ENCODE measurements at places on chromosomes 4 and X.

GRCh38 chrX:79369871-79370270, 2.7 kb upstream of the ITM2A start:
- no peak for DNase-seq

DNA sequence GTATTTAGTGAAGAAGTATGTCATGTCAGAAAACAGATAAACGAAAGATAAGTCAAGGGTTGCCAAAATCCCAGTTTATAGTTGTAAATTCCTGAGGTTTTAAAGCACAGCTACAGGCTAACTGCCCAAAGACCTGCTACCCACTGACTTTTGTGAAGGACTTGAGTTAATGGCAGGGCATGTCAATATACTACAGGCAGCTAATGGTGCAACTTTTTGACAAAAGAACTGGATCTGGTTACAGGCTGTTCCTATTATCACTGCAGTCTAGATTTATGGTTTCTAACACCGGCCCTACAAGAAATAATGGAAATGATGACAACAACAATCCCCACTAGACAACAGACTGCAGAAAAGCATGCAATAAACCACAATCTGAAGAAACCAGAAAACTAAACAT, 6.4 kb downstream of the SCML2 start:
- DNase-seq: no peak

DNA sequence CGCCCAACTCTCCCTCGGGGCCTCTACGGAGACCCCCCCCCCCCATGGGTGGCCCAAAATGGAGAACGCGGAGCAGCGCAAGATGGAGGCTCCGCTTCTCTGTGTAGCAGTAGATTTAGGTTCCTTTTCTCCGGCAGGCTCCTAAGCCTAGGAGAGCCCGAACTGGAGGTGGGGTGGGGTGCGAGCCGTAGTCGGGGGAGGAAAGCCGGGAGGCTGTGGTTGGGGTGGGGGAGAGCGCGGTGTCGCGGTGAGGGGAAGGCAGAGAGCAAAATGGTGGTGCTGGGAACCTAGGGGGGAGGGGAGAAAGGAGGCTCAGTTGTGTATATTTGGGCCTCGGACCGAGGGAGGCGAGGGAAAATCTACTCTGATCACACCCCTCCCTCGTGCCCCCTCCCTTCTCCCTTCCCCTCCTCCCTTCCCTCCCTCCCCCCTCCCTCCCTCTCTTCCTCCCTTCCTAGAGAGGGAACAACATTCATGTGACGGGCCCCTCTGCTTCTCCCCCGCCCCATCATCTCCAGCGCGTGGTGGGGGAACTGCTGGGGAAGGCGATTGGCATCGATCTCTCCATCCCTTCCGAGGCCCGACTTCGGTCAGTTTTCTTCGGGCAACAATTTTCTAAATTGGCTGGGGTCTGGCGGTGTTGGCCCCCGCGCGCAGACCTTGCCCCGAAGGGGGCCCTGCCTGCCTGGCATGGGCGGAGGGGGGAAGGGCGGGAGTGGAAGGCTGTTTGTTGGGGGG, at the start of gene STAG2:
STAG2 (plus strand) TSS at position 439 of the 738 bp plus-strand sequence. CDS start 60,922 bp downstream, outside the sequence.
- DNase-seq: no peak

GRCh38 chrX:76183289-76184049, 10.6 kb downstream of the PBDC1 start:
- no peak for DNase-seq

Measured in smooth muscle cell of the brain vasculature (primary cell).